ENCODE measurements at places on chromosomes 7 and 10. TPM values are rescaled to one million over a fixed set of nuclear protein-coding genes. Genes with fewer than 3 reads are reported as not detected.

Gene ZNF727
- total RNA-seq, result not detected

Gene GPR26
- total RNA-seq, result not detected

Gene MYO1G
- not detected for total RNA-seq

Gene STRIP2
- total RNA-seq, result 12.1 TPM

Gene BAMBI
- 23.7 TPM for total RNA-seq

Gene SPDYE8
- total RNA-seq, result not detected

DNA sequence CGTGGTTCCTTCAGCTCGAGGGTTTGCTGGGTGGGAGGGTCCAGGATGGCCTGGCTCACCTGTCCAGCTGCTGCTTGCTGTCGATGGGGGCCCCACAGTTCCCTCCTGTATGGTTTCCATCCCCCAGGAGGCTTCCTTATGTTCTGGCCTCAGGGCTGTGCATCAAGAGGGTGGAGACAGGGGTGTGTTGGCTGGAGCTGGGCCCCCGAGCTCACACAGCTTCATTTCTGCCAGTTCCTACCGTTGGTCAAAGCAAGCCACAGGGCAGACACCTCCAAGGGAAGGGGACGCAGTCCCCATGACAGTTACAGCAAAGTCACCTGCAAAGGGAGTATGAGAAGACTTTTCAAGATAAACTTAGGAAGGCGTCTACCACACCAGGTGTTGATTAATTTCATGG, 156.9 kb downstream of the EBF3 start:
- DNase-seq, result no peak

- DNase-seq, result no peak
Observed at GRCh38 chr7:157751951-157752673, 415.3 kb downstream of the DNAJB6 start.

DNA sequence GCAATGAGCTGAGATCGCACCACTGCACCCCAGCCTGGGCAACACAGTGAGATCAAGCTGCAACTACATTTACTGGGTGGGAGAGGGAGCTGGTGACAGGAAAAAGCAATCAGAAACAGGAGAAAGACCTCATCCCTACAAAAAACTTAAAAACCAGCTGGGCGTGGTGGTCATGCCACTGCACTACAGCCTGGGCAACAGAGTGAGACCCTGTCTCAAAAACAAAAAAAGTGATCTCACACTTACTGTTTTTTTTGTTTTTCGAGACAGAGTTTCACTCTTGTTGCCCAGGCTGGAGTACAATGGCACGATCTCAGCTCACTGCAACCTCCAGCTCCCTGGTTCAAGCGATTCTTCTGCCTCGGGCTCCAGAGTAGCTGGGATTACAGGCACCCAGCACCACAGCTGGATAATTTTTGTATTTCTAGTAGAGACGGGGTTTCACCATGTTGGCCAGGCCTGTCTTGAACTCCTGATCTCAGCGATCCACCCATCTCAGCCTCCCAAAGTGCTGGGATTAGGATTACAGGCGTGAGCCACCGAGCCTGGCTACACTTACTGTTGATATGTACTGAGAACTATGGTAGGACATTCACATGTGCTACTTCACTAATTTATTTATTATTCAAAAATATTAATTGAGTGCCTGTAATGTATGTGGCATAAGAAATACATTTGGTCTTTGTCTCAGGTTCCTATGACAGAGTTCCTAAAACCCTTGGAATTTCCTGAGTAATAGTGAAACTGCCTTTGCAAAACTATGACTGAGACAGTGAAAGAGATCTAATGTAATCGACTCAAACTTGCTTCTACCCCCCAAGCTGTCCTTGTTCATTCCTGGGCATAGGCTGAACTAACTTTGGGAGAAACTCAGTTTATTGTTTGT, 27.7 kb upstream of the NRBF2 start:
- peak; percentile 24 for DNase-seq

- no peak for DNase-seq
Observed at GRCh38 chr7:131509781-131510180, 46.6 kb downstream of the PODXL start.

DNA sequence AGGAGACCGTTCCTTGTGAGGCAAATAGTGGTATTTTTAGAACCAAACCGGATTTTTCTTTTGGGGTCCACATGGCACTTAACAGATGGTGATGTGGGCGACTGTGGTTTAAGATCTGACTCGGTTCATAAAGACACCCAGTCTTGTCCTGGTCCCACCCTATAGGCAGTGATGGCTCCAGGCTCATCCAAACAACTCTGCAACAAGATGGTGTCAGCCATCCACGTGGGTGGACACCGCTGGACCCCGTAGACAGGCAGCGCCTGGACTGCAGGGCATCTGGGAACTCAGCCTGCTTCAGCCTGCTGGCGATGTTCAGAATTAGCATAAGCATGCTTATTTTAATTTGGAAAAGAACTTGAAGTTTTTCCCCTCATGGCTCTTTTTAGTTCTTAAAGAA, 258.4 kb upstream of the FZD1 start:
- DNase-seq, result no peak

GRCh38 chr7:34338961-34339526, 319.0 kb upstream of the NPSR1 start:
- DNase-seq, result peak; percentile 79

GRCh38 chr7:49783446-49783845, 10.0 kb downstream of the VWC2 start:
- no peak for DNase-seq
